ENCODE measurements at places on chromosomes 2 and 18. TPM values are rescaled to one million over a fixed set of nuclear protein-coding genes. Genes with fewer than 3 reads are reported as not detected.

- no peak for DNase-seq
Observed at GRCh38 chr2:200247494-200247893, 59.0 kb upstream of the SPATS2L start.

DNA sequence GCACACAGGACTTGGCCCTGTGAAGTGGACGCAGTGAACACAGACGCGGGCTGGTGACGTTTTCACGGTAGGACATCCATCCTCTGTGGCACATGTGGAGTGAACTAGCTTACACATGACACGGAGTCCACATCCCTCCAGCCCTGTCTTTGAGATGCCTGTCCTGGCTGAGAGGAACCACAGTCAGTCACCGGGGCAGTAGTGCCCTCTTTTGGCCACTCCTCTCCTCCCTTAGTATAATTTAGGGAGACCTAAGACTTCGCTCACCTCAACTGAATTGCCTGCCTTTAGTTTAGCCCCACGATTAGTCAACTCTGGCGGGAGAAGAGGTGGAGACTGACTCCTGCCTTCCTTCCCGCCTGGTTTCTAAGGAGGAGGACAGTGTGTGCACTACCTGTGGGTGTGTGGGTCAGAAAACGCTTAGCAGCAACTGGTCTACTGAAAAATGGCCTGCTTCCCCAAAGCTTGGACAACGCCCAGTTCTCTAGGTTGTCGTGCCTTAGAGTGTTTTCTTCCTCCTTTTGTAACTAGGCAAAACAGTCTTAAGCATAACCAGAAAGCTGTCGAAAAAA, 70.6 kb downstream of the MBP start:
- no peak for DNase-seq

Gene CEBPZ
- 27.0 TPM for total RNA-seq

Gene NPAS2
- 9.8 TPM for total RNA-seq
